Stimulated activated CD4-positive, alpha-beta T cell treated with anti-CD3 and anti-CD28 coated beads, TNF-alpha, amount 100 ng/mL, for 48 hours (primary cell): ENCODE measurements at places on chromosomes 3 and 15.

GRCh38 chr3:188581792-188582191 lies 427.8 kb downstream of the LPP start:
- no peak for DNase-seq

DNA sequence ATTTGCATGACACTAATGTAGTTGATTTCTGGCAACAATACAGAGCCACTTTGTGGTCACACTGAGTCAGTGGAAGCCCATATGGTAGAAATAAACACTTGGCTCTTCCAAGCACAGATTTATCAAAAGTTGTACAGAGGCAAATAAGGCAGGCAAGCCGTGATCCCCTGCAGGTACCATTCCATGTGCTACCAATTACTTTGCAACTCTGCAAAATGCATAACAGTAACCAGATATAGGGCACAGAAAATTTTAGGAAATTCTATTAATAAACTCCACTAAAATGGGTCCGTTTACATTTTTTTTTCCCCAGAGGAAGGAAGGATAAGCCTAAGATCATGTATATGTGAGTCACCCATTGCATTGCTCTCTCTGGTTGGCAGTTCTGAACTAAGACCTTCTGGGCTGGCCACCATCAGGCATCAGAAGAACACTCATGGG lies 103.1 kb upstream of the PTX3 start:
- no peak for DNase-seq

- no peak for DNase-seq
Measured at GRCh38 chr3:19399356-19399755, 251.0 kb downstream of the KCNH8 start.

DNA sequence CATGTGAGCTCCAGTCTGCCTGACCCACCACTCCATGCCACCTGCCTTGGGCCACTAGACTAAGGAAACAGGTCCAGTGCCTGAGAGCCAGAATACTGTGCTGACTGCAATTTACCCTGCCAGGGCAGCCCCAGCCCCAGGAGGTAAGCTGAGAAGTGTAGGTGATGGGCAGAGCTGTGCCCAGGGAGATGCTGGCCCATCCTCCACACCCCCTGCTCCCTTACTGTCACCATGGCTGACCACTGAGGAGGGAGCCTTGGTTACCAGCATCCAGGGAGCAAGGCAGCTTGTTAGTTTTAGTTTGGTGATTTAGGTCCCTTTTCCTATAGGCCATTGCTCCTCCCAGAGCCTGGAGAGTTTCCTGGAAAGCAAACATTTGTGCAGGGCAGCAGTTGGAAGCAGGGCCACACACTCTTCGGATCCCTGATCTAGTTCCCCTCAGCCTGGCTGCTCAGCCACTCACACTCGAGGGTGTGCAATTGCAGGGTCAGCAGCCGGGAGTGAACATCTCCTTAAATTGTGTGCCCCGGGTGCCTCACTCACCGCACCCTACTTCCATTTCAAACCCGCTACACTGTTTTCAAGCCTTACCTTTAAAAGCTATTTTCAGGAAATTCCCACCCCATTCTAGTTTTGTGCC lies 2.0 kb downstream of the GALNT15 start:
- DNase-seq = no peak

- DNase-seq = no peak
Measured at GRCh38 chr3:194994551-194994981, 276.4 kb downstream of the XXYLT1 start.

DNA sequence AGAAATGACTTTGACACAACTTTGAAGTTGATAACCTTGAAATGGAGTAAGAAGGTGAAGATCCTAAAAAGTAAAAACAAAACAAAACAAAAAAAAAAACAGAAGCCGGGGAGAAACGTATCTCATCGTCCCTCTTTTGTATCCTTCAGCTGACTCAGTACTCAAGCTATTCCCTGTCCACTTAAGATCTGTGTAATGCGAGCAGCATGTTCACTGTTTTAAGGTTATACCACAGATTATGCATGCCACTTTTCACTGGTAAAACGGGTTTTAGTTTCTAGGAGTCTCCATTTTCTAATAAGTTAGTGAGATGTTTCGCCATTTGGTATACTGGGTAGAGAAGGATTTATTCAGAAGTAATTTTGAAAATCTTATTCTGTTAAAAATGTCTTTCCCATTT lies 324.3 kb downstream of the FEZF2 start:
- no peak for DNase-seq

- no peak for DNase-seq
Measured at GRCh38 chr3:139450159-139450558, 26.2 kb downstream of the RBP2 start.

DNA sequence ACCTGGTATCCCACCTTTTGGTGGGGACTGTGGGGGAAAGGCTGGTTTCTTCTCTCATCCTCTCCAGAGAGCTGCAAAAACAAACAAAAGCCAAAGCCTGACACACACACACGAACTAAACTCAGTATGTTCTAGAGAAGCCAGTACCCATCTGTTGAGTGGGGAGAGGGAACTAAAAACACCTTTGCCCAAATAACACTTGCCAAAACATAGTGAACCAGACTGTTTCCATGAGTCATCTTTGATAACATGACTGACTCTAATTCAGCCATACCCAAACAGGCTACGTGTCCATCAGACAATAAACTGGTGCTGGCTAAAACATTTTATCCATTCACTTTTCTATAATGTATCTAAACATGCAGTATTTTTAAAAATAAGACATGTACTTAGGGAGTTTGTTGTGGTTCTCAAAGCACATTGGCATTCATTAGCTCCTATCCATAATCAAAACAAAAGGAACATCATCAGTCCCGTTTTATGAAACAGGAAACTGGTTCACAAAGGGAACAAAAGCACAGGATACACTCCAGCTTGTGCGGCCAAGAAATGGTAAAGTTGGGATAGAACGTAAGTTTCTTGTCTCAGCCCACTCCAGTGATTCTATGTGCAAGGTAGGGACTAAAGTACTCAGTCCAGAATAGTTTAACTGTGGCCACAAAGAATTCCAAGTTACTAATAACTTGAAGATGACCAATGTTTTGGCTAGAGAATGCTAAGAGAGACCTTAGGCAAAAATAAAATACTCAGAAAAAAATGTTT lies 16.1 kb downstream of the LYSMD2 start:
- DNase-seq = no peak

DNA sequence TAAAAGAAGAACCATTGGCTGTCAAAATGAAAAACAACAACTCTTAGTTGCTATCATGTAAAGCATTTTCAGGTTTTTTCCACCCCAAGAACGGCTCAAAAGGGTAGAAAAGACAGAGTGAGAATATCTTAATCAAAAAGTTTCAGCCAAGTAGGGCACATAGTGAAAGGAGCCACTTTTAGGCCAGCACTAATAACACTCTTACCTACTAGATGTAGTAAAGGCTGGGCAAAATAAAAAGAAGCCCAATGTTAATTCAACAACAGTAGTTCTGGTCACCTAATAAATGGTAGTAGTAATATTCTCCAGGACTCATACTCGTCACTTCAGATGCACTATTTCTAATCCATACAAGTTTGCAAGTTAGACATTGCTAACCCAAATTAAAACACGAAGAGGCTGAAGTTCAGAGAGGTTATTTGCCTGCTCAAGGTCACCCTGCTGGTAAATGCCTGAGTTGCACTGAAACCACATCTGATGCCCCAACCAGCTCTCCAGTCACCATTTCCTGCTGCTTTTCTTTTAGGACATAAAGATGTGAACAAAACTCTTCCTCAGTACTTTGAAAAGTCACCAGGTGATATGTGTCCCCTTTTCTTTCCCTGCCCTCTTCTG lies 7.5 kb downstream of the GOLIM4 start:
- DNase-seq = no peak

GRCh38 chr3:75886971-75887526 lies 101.7 kb upstream of the ZNF717 start:
- no peak for DNase-seq

DNA sequence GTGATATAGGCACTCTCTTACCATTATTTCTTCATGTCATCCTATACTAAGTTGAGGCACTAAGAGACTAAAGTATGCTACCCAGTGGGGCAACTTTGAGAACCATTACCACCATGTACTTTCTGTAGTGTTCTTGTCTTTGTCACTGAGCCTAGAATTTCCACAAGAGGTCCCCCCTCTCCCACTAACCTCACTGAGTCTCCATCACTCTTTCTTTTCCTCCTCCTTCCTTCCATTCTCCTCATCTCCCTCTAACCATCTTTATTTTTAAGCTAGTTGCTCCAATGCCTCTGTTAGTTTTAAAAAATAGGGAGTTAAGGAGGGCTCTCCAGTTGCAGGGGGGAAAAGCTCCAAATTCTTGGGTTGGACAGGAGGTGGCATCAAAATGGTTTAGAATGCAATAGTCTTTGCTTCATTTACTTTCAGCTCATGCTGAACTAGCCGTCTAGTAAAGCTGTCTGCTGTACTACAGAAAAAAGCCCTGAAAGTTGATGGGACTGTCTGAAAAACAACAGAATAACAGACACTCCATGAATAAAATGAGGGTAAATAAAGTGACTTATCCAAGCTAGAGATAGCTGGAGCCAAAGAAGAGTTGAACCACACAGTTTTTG lies 85.1 kb upstream of the MYRIP start:
- no peak for DNase-seq

GRCh38 chr15:78808550-78808949 lies 2.7 kb downstream of the ADAMTS7 start:
- no peak for DNase-seq

DNA sequence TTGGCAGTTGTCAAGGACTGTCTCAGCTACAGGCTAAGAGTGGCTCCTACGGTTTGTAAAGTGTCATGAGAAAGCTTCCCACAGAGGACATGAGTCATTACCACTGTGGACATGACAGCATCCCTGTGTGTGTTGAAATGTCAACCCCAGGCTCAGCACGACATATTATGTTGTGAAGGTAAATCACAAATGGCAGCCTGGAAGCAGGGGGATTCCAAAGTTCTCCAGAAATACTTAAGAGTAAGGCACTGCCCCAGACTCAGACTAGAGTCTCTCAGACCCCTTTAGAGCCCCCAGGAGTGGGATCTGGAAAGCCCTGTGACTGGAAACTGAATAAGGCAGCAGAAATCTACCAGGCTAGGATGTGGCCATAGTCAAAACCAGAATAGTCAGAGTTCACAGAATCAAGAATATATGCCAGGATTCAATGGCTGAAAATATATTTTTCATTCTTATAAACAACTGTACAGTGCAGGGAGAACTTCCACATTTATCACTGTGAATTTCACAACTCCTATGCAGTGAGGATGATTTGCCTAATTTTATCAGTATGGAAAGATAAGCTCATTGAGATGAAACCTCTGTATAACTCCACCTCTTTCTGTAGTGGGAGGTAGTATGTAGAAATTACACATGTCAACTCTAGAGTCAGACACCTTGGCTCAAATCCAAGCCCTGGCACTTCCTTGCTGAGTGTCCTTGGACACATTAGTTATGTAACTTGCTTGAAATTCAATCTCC lies 237.1 kb upstream of the CFAP20DC start:
- DNase-seq = peak; percentile 8

DNA sequence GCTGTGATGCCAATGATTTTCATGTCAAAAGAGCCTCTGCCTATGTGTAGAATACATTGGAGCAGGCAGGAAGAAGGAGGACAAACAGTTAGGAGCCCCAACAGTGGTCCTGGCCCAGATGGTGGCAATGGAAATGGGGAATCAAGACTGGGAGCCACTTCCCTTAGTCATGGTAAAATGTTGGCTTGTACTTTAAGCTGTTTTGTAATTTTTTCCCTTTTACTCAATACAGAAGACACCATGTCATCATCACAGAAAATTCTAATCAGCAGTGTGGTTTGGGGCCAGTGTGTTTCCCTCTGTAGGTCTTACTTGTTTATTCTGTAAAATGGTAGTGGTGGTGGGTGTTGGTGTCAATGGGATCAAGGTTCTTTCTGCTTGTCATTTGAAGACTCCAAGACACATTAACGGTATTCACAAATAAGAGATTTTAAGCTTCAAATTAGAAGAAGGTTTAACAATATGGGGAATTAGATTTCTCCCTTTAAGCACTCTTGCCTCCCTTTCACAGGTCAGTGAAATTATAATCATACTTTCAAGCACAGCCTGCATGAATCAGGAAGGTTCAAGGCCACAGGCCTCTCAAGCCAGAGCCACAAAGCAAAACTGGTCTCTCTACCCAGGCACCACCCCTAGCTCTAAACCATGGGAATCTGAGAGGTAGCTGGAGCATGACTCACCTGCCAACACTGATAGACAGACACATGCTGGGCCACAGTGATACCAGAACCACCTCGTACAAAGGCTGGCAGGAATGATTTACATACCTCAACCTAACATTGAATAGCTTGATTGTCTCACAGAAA lies 24.9 kb downstream of the SIAH2 start:
- DNase-seq = no peak

- no peak for DNase-seq
Measured at GRCh38 chr3:188286087-188286513, 132.1 kb downstream of the LPP start.

DNA sequence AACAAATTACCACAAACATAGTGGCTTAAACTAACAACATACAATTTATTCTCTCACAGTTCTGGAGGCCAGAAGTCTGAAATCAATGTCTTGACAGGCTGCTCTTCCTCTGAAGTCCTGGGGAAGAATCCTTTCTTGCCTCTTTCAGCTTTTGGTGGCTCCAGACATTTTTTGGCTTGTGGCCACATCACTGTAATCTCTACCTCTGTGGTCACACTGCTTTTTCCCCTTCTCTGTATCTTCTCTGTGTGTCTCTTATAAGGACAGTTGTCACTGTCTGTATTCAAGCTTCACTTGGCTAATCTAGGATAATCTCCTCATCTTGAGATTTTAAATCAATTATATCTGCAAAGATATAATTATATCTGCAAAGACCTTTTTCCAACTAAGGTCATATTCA lies 80.3 kb upstream of the ABHD2 start:
- DNase-seq = no peak

GRCh38 chr15:50275908-50276307 lies 10.4 kb upstream of the HDC start:
- DNase-seq = no peak

GRCh38 chr3:50926868-50927267 lies 252.1 kb downstream of the DOCK3 start:
- DNase-seq = no peak

DNA sequence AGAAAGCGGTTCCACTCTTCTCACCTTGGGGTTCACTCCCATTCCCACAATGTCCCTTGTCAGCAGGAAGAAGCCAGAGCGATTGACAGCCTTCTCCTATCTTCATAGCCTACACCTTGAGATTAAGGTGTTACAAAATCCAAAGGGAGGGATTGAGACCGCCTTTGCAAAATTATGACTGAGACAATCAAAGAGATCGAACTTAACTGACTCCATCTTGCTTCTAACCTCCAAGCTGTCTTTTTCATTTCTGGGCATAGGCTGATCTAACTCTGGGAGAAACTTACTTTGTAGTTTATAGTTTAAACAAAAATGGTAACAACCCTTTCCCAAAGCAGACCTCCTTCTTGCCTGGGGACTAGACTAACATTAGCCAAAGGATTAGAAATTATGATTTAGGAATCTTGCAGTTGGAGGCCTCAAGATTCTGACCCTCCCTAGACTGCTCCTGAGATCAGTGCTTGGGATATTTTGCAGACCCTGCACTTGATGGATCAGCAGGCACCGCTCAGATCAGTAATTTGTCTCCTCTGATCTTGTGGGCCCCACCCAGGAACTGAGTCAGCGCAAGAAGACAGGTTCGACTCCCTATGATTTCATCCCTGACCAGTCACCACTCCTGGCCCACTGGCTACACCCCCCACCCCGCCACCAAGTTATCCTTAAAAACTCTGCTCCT lies 40.0 kb downstream of the PAQR5 start:
- DNase-seq = no peak

- DNase-seq = no peak
Measured at GRCh38 chr3:174220775-174221554, 638.2 kb upstream of the NAALADL2 start.

GRCh38 chr3:25097023-25097422 lies 331.0 kb upstream of the RARB start:
- DNase-seq = no peak

- no peak for DNase-seq
Measured at GRCh38 chr3:107987036-107987939, 103.5 kb downstream of the CD47 start.
